ENCODE measurements at places on chromosomes 3 and 15. TPM values are rescaled to one million over a fixed set of nuclear protein-coding genes. Genes with fewer than 3 reads are reported as not detected.

Gene OIP5
- polyA plus RNA-seq: not detected

Gene FGF12
- 3.7 TPM for polyA plus RNA-seq

Gene ACOX2
- 85.5 TPM for polyA plus RNA-seq

Gene FES
- 9.3 TPM for polyA plus RNA-seq

Gene CSTA
- polyA plus RNA-seq: 0.80 TPM

Gene TM6SF1
- 2.6 TPM for polyA plus RNA-seq

Gene ARHGAP31
- 3.2 TPM for polyA plus RNA-seq

Gene IFT80
- 17.5 TPM for polyA plus RNA-seq

Gene GNAT1
- polyA plus RNA-seq: not detected

Gene GHSR
- not detected for polyA plus RNA-seq

Gene CORO2B
- 9.0 TPM for polyA plus RNA-seq

DNA sequence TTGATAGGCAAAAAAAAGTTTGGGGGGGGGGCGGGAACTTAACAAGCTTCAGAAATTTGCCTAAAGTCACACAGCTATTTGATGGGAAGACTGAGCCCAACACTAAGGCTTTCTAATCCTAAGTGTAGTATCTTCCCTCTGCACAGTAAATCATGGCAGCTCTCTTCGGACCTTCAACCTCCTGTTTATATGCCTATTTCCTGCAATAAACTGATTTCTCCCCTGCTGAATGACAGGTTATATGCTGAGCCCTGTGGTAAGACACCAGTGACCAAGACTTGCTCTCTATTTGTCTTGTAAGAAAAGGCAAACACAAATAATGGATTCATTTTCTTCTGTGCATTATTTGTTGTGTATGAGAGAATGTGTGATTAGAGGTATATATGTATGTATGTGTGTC, 355.8 kb upstream of the ARRDC4 start:
- DNase-seq: no peak

GRCh38 chr3:197224034-197224444, 74.4 kb downstream of the DLG1 start:
- peak; percentile 65 for DNase-seq

DNA sequence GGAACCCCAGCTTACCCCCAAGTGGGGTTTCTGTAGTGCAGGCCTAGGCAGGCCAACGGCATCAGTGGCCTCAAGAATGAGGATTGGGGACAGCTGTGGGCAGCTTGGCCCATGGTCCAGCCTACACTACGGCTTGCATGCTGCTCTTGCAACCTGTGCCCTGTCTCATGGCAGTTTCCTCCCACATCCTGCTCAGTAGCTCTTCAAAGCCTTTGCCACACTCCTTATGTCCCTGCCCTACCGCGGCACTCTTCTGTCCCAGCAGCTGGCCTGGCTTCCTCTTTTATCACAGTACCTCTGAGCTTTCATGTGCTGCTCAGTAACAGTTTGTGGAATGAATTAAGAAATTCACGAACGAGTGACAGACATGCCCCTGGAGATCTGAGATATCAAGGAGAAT, 431.0 kb downstream of the EPHB1 start:
- no peak for DNase-seq

- DNase-seq: no peak
Measured at GRCh38 chr3:72385167-72385566, 463.1 kb downstream of the SHQ1 start.

GRCh38 chr3:180420804-180421203, 181.2 kb upstream of the TTC14 start:
- DNase-seq: no peak

GRCh38 chr15:93789441-93789840, 441.9 kb upstream of the MCTP2 start:
- no peak for DNase-seq

- DNase-seq: no peak
Measured at GRCh38 chr15:55860468-55860867, 117.5 kb upstream of the PRTG start.

DNA sequence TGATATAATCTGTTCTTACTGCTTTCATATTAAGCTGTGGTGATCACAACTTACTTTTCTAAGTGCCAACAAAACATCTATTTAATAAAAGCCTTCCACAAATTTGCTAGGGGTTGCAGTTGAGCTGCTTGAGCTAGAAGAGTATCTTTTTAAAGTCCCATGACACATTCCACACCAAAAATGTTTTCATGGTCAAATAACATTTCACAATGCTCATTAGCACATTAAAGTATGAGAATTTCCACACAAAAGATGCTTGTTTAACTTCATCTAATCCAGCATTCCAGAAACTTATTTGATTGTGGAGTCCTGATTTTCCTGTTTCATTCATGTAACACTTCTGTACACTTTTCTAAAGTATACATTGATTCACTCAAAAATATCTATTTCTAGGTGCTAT, 876.1 kb upstream of the CFAP20DC start:
- no peak for DNase-seq

GRCh38 chr3:76107935-76108570, 322.7 kb upstream of the ZNF717 start:
- DNase-seq: no peak

GRCh38 chr3:141413391-141413790, 45.1 kb downstream of the ZBTB38 start:
- no peak for DNase-seq

GRCh38 chr15:70475921-70476320, 287.4 kb downstream of the UACA start:
- DNase-seq: no peak

DNA sequence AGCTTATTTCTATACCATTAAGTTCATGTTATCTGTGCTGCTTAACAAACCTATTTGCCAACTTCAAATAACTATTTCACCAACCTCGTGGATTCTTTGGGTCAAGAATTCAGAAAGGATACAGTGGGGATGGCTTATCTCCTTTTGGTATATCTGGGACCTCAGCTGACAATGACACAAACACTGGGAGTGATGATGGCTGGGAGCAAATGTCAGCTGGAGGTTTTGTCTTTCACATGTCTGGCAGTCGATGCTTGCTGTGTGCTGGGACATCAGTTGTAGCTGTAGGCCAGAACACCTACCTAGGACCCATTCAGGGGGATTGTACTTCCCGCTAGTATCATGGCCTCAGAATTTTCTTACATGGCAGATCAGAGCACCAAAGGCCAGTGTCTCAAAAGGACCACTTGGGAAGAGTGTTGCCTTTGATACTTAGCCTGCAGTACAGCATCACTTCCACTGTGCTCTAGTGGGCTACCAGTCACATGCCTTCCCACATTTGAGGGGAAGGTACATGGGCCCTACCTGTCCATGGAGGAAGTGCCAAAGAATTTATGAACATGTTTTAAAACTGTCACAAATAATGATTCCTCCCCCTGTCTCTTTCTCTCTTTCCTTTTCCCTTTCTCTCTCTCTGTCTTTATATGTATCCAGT, 23.7 kb upstream of the FAM98B start:
- no peak for DNase-seq

DNA sequence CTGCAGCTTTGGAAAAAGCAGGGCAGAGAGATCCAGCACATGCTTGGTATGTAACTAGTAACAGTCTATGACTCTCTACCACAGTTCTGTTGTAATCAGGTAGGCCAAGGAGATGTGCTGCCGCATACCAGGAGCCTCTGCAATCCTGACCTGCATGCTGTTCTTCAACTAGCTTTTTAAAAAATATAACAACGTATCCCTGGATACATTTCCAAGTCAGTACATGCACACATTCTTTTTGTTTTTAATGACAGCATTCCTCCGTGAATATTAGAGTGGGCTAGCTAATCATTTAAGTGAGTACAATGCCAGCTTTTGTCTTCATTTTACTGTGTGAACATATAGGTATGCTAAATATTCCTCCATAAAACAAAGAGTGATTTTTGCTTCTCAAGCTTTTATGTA, 437.8 kb downstream of the RBMS3 start:
- no peak for DNase-seq

DNA sequence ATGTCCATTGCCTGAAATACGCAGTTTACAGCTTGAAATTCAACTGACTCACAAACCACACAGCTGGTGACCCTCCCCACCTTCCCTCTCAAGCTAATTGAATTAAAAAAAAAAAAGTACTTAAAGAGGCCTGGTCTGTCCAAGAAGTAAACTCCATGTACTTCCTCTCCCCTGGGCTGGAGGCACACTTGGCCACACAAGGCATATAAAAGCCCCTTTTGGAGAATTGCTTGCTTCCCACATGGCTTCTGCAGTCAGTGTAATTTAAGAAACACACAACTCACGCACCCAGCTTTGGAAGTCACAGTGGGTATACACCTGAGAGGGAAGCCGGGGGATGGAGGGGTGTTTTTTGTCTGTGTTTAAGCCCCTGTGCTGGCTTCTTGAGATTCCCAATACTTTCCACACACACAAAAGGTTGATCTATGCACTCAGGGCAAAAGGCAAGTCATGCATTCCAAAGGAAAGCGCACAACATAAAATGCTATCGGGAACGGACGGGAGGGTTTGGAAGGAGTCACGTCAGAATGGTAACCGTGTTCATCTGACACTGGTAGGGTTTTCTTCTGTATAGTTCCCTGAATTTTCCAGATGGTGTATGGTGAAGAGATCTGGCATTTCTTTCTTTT, 106.6 kb upstream of the ALDH1A3 start:
- no peak for DNase-seq

GRCh38 chr3:160943996-160944395, 161.2 kb downstream of the B3GALNT1 start:
- no peak for DNase-seq

- DNase-seq: no peak
Measured at GRCh38 chr15:57158997-57159668, 217.2 kb upstream of the CGNL1 start.

- DNase-seq: no peak
Measured at GRCh38 chr15:100999369-100999768, 80.2 kb downstream of the LRRK1 start.

DNA sequence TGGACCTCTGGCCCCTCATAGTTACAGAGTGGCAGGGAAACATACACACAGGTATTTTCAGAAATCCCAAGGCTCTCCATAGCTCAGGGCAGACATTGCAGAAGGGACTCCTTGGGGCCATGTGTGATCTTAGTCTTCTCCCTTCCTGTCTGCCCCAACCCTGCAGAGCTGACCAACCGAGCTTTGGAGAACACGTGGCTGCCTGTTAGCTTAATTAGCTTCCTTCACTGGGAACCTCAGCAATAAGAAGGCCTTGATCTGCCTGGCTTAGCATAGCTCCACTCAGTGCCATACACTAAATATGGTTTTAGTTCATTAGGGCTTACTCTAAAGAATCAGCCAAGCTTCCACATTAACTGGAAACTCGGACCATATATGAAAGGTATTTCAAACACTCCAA, 12.3 kb downstream of the LYZL4 start:
- no peak for DNase-seq

DNA sequence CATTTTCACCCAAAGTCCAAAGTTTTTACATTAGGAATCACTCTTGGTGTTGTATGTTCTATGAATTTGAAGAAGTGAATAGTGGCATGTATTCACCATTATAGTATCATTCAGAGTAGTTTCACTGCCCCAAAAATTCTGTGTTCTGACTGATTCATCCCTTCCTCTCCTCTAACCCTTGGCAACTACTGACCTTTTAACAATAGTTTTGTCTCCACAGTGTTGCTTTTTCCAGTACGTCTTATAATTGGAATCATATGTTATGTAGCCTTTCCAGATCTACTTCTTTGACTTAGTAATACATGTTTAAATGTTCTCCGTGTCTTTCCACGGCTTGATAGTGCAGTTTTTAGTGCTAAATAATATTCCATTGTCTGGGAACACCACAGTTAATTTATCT, 379.0 kb upstream of the SGO1 start:
- DNase-seq: no peak

DNA sequence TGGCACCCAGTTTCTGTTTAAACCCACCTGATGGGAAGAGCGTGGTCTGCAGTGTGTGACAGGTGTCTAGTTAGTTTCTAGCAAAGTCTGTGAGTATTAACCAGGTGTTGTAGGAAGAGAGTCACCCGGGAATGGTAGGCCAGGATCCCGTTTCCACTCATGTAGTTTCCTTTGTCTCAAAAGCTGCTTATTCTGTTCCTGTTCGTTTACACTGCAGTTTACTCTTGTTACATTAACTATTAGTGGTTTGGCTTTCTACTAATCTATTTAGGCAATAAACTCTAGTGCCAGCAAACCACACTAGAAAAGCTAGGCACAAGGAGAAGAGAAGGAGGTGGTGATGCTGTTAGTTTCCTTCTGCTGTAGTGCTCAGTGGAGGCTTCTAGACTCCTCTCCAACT, 32.7 kb downstream of the WDR76 start:
- DNase-seq: no peak

DNA sequence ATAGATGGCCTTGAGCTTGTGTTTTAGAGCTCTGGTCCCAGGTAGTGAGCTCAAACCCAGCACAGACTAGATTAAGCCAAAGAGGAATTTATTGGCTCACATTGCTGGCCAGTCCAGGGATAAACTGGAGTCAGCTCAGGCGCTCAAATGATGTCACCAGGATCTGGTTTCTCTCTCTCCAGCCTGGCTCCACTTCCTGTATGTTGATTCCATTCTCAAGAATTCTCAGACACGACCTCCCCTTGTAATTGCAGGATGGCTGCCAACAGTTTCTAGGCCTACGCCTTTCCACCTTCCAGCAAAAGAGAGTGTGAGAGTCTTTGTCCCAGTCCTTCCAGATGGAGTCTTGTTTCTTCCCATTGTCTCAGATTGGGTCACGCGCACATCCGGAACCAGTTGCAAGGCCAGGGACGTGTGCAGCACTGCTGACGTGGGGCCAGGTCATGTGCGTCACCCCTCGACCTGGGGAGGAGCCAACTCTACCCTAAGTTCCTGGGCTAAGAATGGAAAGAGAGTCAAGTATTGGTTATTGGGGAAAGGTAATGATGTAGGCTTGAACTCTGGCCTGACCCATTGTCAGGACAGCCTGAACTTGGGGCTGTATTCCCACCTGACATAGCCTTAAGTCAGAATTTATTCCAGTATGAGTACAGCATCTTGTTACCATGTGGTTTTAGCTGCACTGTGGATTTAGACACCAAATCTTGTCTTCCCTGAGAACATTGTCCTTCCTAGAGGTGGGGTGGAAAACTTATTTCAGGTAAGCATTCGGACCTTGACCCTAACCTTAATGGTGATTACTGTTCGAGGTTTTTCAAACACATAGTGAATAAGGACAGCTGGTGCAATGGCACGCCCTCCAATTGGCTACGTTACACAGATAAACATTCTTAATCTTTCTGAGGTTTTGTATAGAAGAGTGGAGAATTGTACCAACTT, 31.6 kb downstream of the CACNA1D start:
- no peak for DNase-seq

DNA sequence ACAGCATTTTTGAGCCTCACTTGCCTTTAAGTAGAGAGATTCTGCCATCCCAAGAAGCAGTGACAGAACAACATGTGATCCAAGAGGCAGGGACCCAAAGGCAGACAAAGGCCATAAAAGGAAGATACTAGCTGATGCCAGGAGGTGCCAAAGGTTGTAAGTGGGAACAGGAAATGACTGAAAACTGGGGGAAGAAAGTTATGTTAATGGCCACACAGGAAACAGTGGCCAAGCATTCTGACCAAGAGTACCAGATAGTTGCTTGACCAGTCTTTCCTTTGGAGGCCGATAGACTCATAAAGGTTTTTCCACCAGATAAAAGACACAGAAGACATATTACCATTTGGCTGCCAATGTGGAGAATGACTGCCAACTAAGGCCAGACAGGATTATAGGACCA, 274.5 kb upstream of the PEX5L start:
- no peak for DNase-seq

Data from kidney (tissue), 22 donors.